ENCODE measurements at places on chromosomes 12 and 14.

DNA sequence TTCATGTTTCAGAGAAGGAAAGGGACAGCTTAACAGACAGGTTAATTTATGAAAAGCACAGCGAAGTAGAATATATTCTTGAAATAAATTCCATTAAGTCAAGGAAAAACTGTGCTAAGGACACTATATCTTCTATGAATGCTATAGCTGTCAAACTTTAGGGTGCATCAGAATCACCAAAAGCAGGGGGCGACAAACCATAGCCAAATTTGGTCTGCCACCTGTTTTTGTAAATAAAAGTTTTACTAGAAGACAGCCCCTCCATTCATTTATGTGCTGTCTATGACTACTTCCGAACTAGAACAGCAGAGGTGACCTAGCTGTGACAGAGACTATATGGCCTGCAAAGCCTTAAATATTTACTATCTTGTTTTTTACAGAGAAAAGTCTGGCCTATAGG, 25.9 kb downstream of the PPP4R3A start:
- H3K36me3 ChIP-seq, result peaks cover 94% of the 10 kb centered on the region
- DNase-seq, result no peak
- peaks cover 67% of the 10 kb centered on the region for H3K4me1 ChIP-seq
- H3K27me3 ChIP-seq, result no peaks in the 10 kb centered on the region
- peak overlapping the region; percentile 74 for H3K27ac ChIP-seq

DNA sequence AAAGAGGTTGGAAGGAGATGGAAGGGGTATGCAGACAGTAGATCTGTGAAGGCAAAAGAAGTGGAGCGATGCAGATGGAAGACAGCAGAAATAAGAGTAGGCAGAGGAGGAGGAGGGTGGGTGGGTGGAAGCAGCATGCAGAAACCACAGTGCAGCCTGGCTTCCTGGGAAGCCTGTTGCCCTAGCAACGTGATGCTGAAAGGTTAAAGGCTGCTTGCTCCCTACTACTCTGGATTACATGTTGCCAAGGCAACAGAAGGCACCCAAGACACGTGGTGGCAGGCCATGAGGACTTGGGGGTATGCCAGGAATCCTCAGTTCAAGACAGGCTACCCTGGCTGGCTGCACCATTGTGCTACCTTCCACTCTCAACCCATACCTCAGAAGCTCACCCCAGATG, 129.6 kb downstream of the GRIN2B start:
- no peaks in the 10 kb centered on the region for H3K36me3 ChIP-seq
- no peak overlapping the region for H3K27ac ChIP-seq
- no peak for DNase-seq
- H3K4me3 ChIP-seq, result no peak overlapping the region
- H3K27me3 ChIP-seq, result peaks cover 2% of the 10 kb centered on the region

GRCh38 chr14:50947446-50947845, 3.2 kb upstream of the PYGL start:
- H3K27ac ChIP-seq, result no peak overlapping the region
- H3K27me3 ChIP-seq, result peaks cover 25% of the 10 kb centered on the region
- H3K36me3 ChIP-seq, result no peaks in the 10 kb centered on the region
- H3K4me1 ChIP-seq, result peaks cover 14% of the 10 kb centered on the region

GRCh38 chr14:102209224-102209966, 69.7 kb downstream of the WDR20 start:
- DNase-seq, result no peak
- H3K27ac ChIP-seq, result peak overlapping the region; percentile 24
- no peaks in the 10 kb centered on the region for H3K27me3 ChIP-seq
- H3K4me1 ChIP-seq, result no peaks in the 10 kb centered on the region

- peaks cover 6% of the 10 kb centered on the region for H3K27me3 ChIP-seq
- H3K36me3 ChIP-seq, result no peaks in the 10 kb centered on the region
- H3K4me3 ChIP-seq, result no peak overlapping the region
- H3K27ac ChIP-seq, result no peak overlapping the region
- no peak for DNase-seq
Observed at GRCh38 chr12:49888461-49889151, 15.1 kb downstream of the FAIM2 start.

GRCh38 chr14:64865109-64865508, 14.6 kb downstream of the SPTB start:
- no peaks in the 10 kb centered on the region for H3K36me3 ChIP-seq
- H3K4me3 ChIP-seq, result no peak overlapping the region
- H3K27ac ChIP-seq, result no peak overlapping the region

- no peak for DNase-seq
- H3K36me3 ChIP-seq, result no peaks in the 10 kb centered on the region
- H3K27ac ChIP-seq, result no peak overlapping the region
- no peaks in the 10 kb centered on the region for H3K27me3 ChIP-seq
Observed at GRCh38 chr14:26286081-26286912, 311.5 kb downstream of the NOVA1 start.

- H3K36me3 ChIP-seq, result no peaks in the 10 kb centered on the region
- no peak overlapping the region for H3K4me3 ChIP-seq
- DNase-seq, result no peak
- H3K27ac ChIP-seq, result no peak overlapping the region
Observed at GRCh38 chr12:77122661-77123060, 57.3 kb upstream of the E2F7 start.

- no peaks in the 10 kb centered on the region for H3K36me3 ChIP-seq
- peaks cover 31% of the 10 kb centered on the region for H3K27me3 ChIP-seq
- no peak for DNase-seq
- H3K4me3 ChIP-seq, result no peak overlapping the region
- no peak overlapping the region for H3K27ac ChIP-seq
- H3K4me1 ChIP-seq, result peaks cover 2% of the 10 kb centered on the region
Observed at GRCh38 chr12:95446506-95446900, 27.4 kb upstream of the METAP2 start.

DNA sequence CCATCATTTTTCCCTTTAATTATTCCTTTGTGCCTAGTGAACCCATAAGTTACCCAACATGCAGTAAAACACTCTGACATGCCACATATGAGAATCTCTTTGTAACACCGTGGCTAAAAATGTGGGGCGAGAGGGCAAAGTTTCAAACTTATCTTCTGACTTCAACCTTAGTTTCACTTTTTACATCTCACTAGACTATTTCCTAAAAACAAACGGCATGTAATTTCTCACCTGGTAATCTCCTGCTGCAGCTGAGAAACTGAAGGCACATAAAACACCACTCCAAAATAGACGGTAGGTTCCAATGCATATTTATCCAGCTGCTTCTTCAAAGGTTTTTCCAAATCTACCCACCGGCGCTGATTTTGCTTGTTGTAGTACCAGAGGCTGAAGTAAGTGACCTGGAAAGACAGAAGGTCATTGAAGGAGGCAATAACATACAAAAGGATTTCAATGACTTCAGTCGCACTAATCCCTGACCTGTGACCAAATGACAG, 37.9 kb downstream of the PTPN21 start:
- H3K27ac ChIP-seq, result no peak overlapping the region
- H3K4me3 ChIP-seq, result no peak overlapping the region

DNA sequence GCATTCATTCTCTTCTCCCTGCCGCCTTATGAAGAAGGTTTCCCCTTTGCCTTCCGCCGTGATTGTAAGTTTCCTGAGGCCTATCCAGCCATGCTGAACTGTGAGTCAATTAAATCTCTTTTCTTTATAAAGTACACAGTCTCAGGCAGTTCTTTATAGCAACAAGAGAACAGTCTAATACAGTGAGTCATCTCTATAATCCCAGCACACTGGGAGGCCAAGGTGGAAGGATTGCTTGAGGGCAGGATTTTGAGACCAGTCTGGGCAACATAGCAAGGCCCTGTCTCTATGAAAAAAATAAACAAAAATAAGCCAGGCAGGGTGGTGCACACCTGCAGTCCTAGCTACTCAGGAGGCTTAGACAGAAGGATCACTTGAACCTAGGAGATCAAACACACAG, 259.9 kb downstream of the CEP128 start:
- H3K36me3 ChIP-seq, result peaks cover 63% of the 10 kb centered on the region
- H3K4me1 ChIP-seq, result no peaks in the 10 kb centered on the region
- H3K27me3 ChIP-seq, result no peaks in the 10 kb centered on the region
- no peak overlapping the region for H3K27ac ChIP-seq

DNA sequence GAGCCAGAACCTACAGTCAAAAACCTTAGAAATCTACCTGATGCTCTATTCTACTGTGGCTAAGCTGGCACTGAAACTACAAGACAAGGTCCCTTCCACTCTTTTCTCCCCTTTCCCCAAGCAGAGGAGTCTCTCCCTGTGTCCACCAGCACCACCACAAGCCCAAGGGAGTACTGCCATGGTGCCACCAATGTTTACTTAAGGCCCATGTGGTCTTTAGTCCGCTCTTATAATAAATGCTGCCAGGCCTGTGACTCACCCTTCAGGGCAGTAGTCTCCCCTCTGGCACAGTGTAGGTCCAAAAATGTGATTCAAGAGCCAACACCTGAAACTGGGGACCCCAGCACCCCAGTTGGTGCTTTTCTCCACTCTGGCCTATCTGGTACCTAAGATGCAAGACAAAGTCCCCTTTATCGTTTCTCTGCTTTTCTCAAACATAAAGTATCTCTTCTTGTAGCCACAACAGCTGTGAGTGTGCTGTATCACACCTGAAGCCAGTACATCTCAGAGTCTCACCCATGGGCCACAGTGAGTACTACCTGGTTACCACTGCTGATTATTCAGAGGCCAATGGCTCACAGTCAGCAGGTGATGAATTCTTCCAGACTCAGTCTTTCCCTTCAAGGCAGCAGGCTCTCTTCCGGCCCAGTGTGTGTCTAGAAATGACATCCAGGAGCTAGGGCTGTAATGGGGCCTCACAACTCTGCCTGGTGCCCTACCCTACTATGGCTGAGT, 29.3 kb downstream of the SLC38A2 start:
- no peaks in the 10 kb centered on the region for H3K36me3 ChIP-seq
- H3K4me1 ChIP-seq, result peaks cover 5% of the 10 kb centered on the region
- peaks cover 5% of the 10 kb centered on the region for H3K27me3 ChIP-seq
- no peak overlapping the region for H3K27ac ChIP-seq
- no peak overlapping the region for H3K4me3 ChIP-seq

Data from activated T-cell treated with anti-CD3 and anti-CD28 coated beads, Interleukin-2, amount 50 U/mL, for 24 hours (primary cell).